Effector memory CD8-positive, alpha-beta T cell (primary cell): ENCODE measurements at places on chromosomes 11 and 22.

- H3K36me3 ChIP-seq = no peaks in the 10 kb centered on the region
- peaks cover 24% of the 10 kb centered on the region for H3K27me3 ChIP-seq
- no peak overlapping the region for H3K4me3 ChIP-seq
- no peaks in the 10 kb centered on the region for H3K4me1 ChIP-seq
Measured at GRCh38 chr11:124605719-124606118, 5.5 kb upstream of the PANX3 start.

GRCh38 chr22:45871721-45872120 is 105.2 kb downstream of the WNT7B start:
- H3K4me3 ChIP-seq = no peak overlapping the region
- peaks cover 7% of the 10 kb centered on the region for H3K36me3 ChIP-seq
- H3K27me3 ChIP-seq = peaks cover 27% of the 10 kb centered on the region

DNA sequence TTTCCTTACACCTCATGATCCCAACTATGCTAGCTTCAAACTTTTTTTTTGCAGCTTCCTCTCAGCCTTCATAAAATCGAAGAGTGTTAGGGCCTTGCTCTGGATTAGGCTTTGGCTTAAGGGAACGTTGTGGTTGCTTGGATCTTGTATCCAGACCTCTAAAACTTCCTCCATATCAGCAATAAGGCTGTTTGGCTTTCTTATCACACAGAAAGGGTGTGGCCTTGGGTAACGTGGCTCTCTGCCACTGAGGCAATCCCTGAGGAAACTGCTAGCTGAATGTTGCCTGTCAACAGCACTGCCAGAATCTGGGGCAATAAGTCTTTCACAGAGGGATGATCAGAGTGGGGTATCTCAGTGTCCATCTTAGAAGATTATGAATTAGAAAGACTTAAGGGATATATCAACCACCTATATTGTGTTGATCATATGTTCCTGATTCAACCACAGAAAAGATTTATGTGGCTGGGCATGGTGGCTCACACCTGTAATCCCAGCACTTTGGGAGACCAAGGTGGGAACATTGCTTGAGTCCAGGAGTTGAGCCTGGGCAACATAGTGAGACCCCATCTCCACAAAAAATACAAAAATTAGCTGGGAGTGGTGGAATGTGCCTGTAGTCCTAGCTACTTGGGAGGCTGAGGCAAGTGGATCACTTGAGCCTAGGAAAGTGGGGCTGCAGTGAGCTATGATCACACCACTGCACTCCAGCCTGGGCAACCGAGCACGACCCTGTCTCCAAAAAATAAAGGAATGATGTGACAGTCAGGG is 12.5 kb upstream of the CUL5 start:
- H3K27ac ChIP-seq = no peak overlapping the region
- H3K4me3 ChIP-seq = no peak overlapping the region
- H3K27me3 ChIP-seq = peaks cover 21% of the 10 kb centered on the region
- DNase-seq = no peak
- H3K36me3 ChIP-seq = no peaks in the 10 kb centered on the region

GRCh38 chr11:59724066-59724465 is 10.4 kb upstream of the OR10V1 start:
- H3K4me1 ChIP-seq = peaks cover 10% of the 10 kb centered on the region
- DNase-seq = no peak

DNA sequence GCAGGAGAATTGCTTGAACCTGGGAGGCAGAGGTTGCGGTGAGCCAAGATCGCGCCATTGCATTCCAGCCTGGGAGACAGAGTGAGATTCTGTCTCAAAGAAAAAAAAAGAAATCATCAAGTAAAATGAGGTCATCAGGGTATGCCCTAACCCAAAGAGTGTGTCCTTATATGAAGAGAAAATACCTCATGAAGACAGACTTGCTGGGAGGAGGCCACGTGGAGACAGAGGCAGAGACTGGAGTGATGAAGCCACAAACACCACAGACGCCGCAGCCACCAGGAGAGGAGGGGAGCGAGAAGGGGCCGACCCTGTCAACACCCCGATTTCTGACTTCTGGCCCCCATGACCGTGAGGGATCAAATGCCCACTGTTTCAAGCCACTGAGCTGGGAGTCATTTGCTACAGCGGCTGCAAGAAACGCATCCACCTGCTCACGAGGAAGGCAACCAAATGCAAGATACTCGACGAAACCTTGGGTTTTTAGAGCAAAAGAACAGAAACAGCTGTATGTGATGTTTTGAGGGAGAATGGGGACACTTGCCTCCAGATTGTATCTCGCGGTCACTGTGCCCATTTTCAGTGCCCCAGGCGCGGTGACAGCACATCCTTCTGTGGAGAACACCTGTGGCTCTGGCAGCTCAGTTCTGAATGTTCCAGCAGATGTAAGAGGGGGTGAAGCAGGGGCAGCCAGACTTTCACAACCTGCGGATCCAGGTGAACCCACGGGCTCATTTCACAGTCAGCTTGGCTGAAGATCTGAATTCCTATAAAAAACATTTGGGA is 1317.2 kb downstream of the TBC1D22A start:
- H3K4me3 ChIP-seq = peak overlapping the region; percentile 44
- DNase-seq = no peak
- peak overlapping the region; percentile 82 for H3K27ac ChIP-seq
- H3K4me1 ChIP-seq = peaks cover 36% of the 10 kb centered on the region
- H3K36me3 ChIP-seq = peaks cover 19% of the 10 kb centered on the region
- peaks cover 65% of the 10 kb centered on the region for H3K27me3 ChIP-seq

DNA sequence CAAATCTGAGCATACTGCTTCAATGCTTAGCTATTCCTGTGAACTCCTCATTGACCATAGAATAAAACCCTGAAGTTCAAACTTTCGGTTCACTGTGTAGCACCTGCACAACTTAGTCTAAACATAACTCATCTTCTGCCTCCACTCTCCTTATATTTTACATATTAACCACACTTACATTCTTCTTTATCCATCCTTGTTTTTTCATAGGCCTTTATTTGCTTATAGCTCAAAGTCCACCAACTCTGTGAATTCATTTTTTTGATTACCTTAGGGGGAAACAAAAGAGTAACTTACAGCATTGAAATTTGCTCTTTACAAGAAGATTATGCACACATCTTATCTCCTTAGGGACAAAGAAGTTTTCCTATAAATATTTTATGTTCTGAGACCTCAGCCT is 521.6 kb upstream of the FAT3 start:
- no peaks in the 10 kb centered on the region for H3K36me3 ChIP-seq
- no peak overlapping the region for H3K4me3 ChIP-seq
- no peak overlapping the region for H3K27ac ChIP-seq
- H3K27me3 ChIP-seq = no peaks in the 10 kb centered on the region
- DNase-seq = no peak

DNA sequence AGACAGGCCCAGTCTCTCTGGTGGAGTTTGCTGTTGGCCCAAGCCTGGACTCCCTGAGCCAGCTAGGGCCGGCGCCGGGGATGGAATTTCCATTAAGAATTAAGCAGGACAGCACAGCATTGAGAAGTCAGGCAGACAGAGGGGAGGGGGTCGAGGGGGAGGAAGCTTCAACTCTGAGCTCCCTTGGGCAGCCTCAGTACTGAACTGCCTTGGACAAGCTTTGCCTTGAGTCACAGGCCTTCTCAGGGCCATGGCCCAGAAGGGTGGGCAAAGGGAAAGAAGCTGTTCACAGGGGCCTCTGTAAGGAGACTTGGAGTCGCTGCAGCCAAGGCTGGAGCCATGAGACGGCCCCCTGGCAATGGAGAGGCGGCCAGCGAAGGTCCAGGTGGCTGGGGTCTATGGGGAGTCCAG is 2.6 kb upstream of the INSC start:
- H3K36me3 ChIP-seq = no peaks in the 10 kb centered on the region
- no peak overlapping the region for H3K27ac ChIP-seq
- peaks cover 10% of the 10 kb centered on the region for H3K4me1 ChIP-seq
- no peak overlapping the region for H3K4me3 ChIP-seq

DNA sequence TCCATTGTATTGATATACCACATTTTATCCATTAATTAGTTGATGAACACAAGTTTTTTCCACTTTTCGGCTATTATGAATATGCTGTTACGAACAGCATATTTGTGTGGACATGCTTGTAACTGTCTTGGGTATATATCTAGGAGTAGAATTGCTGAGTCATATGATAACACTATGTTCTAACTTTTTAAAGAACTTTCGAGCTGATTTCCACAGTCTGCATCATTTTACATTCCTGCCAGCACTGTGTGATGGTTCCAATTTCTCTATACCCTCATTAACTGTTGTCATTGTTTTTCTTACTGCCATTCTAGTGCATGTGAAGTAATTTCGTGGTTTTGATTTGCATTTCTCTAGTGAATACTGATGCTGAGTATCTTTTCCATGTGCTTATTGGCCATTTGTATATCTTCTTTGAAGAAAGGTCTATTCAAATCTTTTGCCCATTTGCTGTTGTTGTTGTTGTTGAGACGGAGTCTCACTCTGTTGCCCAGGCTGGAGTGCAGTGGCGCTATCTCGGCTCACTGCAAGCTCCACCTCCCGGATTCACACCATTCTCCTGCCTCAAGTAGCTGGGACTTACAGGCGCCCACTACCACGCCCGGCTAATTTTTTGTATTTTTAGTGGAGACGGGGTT is 7.4 kb upstream of the RCE1 start:
- H3K4me1 ChIP-seq = peaks cover 21% of the 10 kb centered on the region
- no peak overlapping the region for H3K4me3 ChIP-seq
- no peak for DNase-seq
- H3K27ac ChIP-seq = peak overlapping the region; percentile 24

DNA sequence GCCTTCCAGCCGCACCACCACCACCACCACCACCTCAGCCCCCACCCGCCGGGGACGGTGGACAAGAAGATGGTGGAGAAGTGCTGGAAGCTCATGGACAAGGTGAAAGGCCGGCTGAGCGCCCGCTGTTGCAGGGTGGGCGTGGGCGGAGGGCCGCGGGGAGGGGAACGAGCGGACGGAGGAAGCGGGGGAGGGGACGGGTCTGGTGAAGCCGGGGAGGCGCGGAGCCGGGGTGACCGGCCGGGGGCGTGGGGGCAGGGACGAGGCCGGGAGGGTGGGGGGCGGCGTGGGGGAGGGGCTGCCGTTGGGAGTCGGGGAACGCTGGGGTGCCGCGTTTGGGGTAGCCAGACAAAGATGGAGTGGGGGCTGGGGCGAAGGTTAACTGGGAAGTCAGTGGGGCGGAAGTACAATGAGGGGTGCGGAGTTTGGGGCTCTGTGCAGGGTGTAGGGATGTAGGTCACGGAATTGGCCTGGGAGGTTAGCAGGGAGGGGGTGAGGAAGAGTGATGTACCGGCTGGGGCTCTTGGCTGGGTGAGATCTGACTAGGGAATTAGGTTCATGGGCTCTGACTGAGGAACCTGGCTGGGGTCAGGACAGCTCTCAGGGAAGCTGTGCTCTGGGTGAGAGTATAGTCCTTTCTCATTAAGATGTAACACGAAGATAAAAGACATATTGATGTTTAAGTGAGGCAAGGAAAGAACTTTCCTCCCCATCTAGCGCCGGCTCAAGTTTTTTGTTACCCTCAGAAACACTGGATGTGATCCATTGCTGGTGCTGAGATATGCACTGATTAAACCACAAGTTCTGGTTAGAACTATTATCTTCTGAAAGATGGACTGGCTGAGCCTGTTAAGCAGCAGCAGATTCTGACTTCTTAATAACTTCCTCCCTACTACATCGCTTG is 624 bp downstream of the CBL start:
- peak overlapping the region; percentile 97 for H3K4me3 ChIP-seq
- DNase-seq = peak; percentile 27
- peak overlapping the region; percentile 91 for H3K27ac ChIP-seq
- peaks cover 14% of the 10 kb centered on the region for H3K36me3 ChIP-seq
- H3K27me3 ChIP-seq = no peaks in the 10 kb centered on the region

DNA sequence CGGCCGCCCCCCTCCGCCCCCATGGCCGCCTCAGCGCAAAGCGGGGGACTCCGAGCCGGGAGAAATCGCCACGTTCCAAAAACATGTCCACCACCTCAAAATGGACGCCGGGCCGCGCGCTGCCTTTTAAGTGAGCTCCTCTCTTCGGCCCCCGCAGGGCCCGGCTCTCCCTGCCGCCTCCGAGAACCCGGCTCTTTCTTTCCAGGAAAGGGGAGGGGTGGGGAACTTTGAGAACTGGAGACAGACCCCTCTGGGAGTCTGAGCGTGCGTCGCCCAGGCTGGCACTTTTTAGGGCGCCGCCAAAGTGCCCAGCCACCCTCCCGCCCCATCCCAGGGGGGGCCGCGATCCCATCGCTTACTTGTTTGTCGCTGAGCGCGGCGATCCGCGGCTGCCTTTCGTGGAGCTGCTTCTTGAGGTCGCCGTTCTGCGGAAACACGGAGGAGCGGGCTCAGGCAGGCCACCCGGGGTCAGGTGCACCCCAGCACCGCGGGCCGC is 1.6 kb downstream of the PHF21B start:
- no peak overlapping the region for H3K27ac ChIP-seq
- no peaks in the 10 kb centered on the region for H3K36me3 ChIP-seq
- peaks cover 9% of the 10 kb centered on the region for H3K4me1 ChIP-seq
- peaks cover 69% of the 10 kb centered on the region for H3K27me3 ChIP-seq

GRCh38 chr11:94062360-94062759 is 41.2 kb downstream of the HEPHL1 start:
- no peaks in the 10 kb centered on the region for H3K36me3 ChIP-seq
- H3K4me1 ChIP-seq = no peaks in the 10 kb centered on the region
- no peak overlapping the region for H3K4me3 ChIP-seq

DNA sequence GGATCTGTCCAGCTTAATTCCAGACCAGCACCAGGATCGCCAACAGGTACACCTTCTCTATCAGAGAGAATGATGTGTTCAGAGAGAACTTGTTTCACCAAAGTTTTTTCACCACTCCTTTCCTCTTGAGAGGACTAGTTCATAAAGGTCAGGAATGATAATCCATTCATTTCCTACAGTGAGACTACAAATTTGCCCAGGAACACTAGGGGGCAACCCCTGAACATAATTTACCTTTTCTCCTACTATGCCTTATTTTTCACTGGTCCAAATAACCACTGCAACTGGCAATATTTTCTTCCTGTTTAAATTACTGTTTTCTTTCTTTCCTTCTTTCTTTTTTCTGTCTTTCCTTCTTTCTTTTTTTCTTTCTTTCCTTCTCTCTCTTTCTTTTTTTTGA is 22.5 kb downstream of the CAVIN3 start:
- H3K4me3 ChIP-seq = no peak overlapping the region
- no peaks in the 10 kb centered on the region for H3K4me1 ChIP-seq
- no peaks in the 10 kb centered on the region for H3K36me3 ChIP-seq
- peaks cover 36% of the 10 kb centered on the region for H3K27me3 ChIP-seq
- no peak overlapping the region for H3K27ac ChIP-seq

DNA sequence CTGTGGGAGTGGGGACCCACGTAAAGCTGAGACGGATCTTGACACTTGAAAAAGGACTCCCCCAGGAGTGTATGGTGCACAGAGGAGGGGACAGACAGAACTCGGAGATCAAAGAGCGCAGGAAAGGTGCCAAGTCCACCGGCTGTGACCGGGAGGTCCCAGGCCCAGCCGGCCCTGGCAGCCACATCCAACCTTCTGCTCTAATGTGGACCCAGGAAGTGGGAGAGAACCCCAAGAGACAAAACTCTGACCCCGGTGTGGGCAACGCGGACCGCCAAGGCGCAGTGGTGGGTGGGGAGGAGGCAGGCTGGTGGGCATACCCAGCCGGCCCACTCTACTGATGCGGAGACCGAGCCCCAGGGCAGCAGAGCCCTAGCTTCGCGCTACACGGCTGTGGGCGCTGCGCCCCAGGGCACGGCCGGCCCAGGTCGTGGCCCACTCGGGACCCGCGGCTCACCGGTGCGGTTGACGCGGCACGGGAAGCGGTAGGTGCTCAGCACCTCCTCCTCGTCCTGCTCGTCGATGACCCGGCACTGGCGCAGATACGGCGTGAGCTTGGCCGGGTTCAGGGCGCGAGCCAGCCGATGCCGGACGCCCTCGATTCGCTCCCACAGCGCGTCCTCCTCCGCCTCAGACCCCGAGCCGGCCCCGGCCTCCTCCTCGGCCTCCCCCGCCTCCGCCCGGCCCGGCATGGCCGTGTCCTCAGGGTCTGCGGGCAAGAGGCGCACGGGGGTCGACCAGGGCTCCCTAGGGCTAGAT is 527 bp downstream of the CARD10 start:
- no peaks in the 10 kb centered on the region for H3K36me3 ChIP-seq
- H3K4me1 ChIP-seq = peaks cover 8% of the 10 kb centered on the region
- peak overlapping the region; percentile 73 for H3K4me3 ChIP-seq
- H3K27ac ChIP-seq = no peak overlapping the region
- DNase-seq = no peak
